Activated T-helper 9 cell treated with anti-CD3 and anti-CD28 coated beads, Interleukin-2, amount 50 U/mL, for 16 hours (primary cell): ENCODE measurements at places on chromosomes 5 and 9.

- no peak for DNase-seq
Observed at GRCh38 chr5:124740991-124741583, 5.4 kb downstream of the ZNF608 start.

DNA sequence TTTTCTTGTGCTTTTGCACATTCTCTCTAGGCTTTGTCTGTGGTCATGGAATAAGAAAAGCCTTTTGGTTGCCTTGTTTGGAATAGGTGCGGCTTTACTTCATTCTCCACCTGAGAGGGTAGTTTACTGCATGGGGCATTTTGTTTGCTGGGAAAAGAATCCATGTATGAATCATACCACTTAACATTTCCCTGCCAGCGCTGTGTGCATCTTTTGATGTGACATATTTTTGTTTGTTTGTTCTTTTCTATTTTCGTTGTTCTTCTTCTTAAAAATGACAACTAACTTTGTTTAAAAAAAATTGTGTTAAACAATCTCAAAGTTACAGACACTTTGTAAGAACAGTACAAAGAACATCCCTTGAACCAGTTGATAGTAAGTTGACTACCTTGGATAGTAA, 113.2 kb downstream of the GCNT1 start:
- DNase-seq: no peak

GRCh38 chr5:139461698-139462097, 845 bp downstream of the ECSCR start:
- no peak for DNase-seq

- no peak for DNase-seq
Observed at GRCh38 chr5:100771181-100771580, 131.9 kb downstream of the ST8SIA4 start.

GRCh38 chr5:129103397-129103796, 8.8 kb downstream of the ISOC1 start:
- no peak for DNase-seq

GRCh38 chr5:157059093-157059539, at the start of gene HAVCR1:
Gene HAVCR1 (minus strand): TSS chr5:157059116. CDS start chr5:157057943, 1,173 bp downstream.
- DNase-seq: no peak

DNA sequence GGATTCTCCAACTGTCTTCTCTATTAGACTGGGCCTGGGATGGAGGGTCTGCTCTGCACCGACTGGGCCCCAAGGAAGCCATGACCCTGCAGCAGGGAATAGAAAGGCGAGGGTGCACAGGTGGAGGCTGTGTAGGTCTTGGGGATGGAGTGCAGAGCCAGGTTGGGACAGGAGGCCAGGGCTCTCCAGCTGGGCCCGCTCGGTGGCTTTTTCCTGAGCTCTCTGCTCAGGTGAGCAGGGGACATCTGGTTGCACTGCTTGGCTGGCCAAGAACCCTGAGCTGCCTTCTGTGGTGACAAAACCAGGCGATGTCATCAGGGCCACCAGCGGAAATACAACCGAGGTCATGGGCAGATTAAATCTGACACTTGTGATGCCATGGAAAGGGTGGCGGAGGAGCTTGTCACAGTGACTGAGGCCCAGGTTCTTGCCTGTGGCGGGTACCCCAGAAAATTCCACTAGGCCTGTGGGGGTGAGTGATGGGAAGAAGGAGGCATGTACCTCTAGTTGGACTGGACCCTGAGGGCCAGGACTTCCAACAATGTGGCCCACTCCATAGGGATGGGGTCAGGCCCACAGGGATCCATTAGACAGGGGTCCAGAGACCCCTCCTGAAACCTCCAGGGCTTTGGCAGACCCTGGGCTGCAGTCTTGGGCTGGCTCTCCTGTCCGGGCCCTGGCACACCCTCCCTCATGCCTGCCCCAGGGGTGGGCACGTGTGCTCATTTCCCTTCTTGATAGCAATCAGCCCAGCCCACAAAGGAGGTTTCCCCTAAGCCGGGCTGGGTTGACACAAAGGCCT, 4.4 kb upstream of the IL3 start:
- no peak for DNase-seq

- DNase-seq: no peak
Observed at GRCh38 chr5:149674686-149675085, 55.4 kb upstream of the PPARGC1B start.

GRCh38 chr5:179008667-179009066, 13.5 kb upstream of the GRM6 start:
- no peak for DNase-seq

GRCh38 chr9:82920154-82920553, 142.8 kb downstream of the RASEF start:
- DNase-seq: no peak

- no peak for DNase-seq
Observed at GRCh38 chr5:62920856-62921255, 342.2 kb downstream of the LRRC70 start.

- no peak for DNase-seq
Observed at GRCh38 chr5:32597041-32597629, 11.8 kb downstream of the SUB1 start.

DNA sequence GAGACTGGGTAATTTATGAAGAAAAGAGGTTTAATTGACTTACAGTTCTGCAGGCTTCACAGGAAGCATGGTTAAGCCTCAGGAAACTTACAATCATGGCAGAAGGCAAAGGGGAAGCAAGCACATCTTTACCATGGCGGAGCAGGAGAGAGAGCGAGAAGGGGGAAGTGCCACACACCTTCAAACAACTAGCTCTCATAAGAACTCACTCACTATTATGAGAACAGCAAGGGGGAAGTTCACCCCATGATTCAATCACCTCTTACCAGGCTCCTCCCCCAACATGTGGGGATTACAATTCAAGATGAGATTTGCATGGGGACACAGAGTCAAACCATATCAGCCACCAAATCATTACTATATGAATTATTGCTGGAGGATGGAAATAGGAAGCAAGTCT, 30.3 kb upstream of the STX17 start:
- DNase-seq: no peak

- DNase-seq: no peak
Observed at GRCh38 chr5:128920345-128921215, 44.7 kb upstream of the SLC27A6 start.

DNA sequence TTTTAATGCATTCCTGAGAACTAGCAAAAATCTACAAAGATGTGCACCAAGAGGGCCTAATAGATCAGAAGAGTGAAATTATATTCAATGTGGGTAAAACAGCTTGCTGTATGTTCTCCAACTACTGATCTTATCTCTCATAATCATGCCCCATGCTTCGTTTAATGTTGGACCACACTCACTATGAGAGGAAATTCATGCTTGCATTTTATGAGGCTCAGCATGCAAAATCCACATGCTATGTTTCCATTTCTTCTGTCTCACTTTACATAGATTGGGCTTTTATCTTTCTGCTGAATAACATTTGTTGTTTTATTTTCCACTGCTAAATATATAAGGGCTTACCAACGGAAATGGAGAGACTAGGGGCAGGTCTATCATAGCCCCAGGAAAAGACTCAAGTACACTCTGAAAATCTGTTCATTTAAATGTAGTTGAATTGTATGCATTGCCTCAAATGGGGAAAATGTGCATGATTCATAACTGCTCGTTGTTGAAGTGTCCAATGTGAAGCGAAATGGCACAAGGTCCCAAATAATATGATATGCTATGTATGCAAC, 474.2 kb downstream of the EFNA5 start:
- DNase-seq: no peak

DNA sequence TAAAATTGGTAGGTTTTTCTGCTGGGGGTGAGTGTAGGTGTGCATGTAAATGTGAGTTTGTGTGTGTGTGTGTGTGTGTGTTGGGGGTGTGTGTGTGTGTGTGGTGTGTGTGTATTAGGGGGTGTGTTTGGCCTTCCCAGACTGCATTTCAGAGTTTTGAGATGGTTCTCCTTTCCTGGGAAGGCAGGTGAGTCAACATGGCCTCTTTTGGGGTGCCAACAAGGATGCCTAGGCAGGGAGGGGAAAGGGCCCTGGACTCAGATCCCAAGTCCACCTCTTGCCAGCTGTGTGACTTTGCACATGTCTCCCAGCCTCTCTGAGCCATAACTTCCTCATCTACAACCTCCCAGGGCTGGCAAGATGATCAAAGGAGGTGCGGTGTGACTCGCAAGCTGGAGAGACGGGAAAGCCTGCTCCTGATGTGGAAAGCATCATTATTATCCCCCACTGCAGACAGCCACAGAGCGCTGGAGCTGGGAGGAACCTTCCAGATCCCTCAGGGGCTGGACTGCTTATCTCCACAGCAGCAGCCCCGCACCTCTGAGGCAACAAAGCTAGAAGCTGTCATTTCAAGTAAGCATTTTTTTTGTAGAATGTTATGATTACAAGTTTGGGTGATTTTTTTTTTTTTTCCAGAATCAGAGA, 63.5 kb upstream of the TBC1D2 start:
- no peak for DNase-seq

- DNase-seq: no peak
Observed at GRCh38 chr5:57889558-57889957, 406.9 kb upstream of the ACTBL2 start.

DNA sequence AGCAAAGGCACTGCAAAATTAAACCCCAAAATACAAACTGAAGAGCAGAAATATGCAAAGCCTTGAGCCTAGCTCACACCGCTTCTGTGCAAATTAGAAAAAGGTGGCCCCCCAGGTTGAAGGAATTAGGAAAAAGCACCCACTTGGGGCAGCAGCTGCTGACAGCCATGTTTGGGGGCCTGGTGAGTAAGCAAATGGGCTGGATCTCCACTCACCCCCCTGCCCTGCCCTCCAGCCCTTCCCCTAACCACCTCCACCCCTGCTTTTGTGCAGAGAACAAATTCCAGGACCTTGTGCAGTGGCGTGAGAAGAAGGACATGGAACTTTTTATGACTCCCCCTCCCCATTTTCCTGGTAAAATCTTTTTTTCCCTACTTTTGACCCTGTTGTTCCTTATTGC, 92.0 kb upstream of the DNAH5 start:
- DNase-seq: no peak

- no peak for DNase-seq
Observed at GRCh38 chr5:13739479-13739878, 205.0 kb downstream of the DNAH5 start.

GRCh38 chr5:4359847-4360246, 764.2 kb downstream of the IRX1 start:
- DNase-seq: no peak
